ENCODE measurements at places on chromosomes 12 and 14. TPM values are rescaled to one million over a fixed set of nuclear protein-coding genes. Genes with fewer than 3 reads are reported as not detected.
A peak's percentile ranks its signal among the peaks of the same experiment; 100 is the strongest.

DNA sequence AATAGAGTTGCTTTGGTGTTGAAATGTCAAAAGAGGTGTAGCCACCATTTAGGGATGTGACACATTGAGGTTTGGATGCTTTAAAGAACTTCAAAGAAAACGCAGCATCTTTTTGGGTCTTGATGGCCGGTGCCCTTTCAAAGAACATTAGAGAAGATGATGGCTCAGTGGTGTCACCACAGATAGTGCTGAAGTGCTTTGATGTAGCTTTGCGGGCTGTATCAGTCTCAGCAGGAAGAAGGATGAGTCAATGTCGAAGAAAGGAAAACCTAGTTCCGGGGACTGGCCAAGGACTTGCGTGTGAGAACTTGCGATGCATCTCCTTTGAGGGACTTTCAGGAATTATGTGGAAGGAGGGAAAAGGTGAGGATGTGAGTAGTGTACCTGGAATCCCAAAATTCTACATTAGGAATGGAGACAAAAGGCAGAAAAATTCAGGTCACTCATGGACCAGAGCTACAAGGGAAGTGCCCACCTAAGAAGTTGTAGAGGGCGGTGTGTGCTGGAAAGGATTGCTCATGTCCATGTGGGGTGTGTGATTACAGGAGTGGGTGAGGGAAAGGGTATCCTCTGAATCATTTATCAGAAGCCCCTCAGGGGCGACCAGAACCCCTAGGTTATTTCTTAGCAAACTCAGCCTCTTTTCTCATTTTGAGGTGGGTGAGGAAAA lies 39.7 kb upstream of the GZMB start:
- peak; percentile 83 for DNase-seq

GRCh38 chr12:31658471-31659086 lies 909 bp upstream of the ETFBKMT start:
- DNase-seq: no peak

Gene TMEM132C
- not detected for total RNA-seq

DNA sequence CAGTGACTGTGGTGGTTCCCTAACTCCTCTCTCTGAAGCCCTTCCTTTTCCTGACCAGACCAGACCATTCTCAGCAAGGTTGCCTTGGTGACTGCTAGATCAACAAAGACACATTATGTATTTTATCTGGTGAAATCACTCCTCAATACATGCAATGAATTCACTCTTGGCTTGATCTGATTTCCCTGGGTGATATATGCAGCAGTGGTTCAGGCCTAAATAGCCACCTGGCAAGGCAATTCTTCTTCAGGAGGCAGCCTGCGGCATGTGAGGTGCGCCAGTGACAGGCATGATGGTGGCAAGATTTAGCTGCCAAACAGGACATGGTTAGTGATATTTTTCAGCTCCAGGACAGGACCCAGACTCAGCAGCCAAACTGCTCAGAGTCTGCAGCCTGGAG lies 350.3 kb upstream of the CCDC196 start:
- DNase-seq: no peak

Gene ADAMTS20
- not detected for total RNA-seq

Gene IGF1
- not detected for total RNA-seq

GRCh38 chr14:95523051-95523814 lies 6.8 kb upstream of the SYNE3 start:
- DNase-seq: peak; percentile 80

GRCh38 chr14:90575336-90575735 lies 178.5 kb downstream of the CALM1 start:
- DNase-seq: no peak

DNA sequence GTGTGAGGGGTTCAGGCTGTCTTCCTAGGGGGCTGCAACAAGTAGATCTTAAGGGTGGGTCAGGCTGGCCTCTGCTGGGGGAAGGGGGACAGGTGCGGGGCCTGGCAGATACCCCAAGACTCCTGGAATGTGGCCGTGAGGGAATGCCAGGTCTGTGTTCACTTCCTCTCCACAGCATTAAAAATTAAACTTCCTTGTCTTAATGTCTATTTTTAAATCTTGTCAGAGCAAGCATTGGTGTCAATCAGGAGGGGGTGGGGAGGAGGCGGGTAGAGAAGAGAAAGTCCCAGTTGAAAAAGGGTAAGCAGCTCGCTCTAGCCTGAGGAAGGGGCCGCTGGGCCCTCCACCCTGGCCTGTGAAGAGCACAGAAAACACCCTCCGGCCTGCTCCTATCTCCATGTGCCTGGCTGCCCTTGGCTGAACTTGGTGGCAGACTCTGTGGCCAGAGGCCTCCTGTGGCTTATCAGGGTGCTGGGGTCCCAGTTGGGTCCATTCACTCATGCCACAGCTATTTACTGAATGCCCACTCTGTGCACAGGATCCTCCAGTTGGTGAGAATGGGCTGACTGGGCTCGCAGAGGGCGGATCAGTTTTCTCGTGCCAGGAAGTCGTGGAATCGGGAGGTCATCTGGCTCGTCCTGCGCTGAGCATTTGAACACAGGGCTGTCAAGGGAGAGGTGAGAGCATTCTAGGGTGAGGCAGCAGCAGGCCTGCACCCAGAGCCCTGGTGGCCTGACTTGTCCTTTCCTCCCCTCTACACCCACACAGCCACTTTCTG lies 128.8 kb downstream of the TSPAN9 start:
- DNase-seq: no peak

Gene COCH
- 0.75 TPM for total RNA-seq

DNA sequence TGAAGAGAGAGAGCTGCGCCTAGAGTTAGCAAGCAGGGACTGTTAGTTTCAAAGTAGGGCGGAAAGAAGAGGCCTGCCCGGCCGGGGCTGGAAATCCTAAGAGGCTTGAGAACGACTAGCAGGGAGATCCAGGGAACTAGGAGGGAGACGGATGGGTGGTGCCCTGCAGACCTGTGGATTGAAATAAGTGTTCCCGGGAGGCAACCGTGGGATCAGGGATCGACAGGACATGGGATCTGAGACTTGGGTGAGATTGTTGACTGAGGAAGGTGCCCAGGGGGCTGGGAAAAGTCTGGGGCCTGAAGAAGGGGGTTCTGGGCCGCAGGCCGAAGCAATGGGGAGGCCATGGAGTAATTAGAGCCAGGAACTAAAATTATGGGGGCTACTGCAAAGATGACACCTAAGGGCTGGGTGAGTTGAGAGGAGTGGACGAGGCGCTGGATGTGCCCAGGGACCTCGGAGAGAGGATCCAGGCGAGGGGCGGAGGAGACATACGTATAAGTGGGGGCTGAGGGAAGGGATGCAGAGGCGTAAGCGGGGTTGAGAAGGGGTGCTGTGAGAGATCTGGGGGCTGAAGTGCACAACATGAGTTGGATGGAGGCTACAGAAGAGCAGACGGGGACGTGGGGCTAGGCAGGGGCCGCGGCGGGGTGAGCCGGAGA lies 635 bp downstream of the LTA4H start:
- no peak for DNase-seq

Gene CD4
- total RNA-seq: 290 TPM

GRCh38 chr14:86088156-86088555 lies 558.2 kb downstream of the FLRT2 start:
- no peak for DNase-seq

DNA sequence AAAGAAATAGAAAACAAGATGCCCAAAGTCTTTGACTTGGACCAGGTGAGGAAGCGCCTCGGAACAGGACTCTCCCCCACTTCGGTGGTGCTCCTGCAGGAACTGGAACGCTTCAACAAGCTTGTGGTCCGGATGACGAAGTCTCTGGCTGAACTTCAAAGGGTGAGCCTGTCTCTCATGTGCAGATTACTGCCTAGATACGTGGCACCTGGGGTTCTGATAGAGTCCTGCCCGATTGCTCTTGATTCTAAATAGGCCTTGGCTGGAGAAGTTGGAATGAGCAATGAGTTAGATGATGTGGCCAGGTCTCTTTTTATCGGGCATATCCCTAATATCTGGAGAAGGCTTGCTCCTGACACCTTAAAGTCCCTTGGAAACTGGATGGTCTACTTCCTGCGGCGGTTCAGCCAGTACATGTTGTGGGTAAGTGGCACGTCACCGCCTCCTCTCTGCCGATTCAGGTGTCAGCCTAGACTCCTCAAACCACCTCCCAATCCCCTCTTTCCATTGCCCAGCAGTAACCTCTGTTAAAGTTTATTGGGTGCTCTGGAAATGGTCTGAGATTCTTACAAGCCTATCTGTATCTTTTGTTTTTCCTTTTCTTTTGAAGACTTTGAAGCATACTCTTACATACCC lies 40.8 kb downstream of the CCDC92 start:
- DNase-seq: peak; percentile 58

DNA sequence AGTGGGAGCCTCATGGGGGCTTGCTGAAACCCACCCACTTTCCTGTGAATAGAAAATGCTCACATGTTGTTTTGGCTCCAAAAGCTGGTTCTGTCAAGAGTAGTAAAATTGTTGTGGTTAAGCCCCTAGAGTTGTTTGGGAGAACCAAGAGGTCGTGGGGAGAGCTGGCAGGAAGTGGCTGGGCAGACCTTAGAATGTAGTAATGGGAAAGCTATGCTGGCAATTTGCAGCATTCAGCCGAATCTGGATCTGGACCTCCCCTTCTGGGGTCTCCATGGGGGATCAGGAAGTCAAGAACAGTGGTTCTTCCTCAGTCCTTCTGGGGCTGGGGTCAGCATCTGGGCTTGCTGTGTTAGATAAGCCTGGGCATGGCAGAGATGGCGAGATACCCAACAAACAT lies 150.6 kb upstream of the TBX3 start:
- DNase-seq: no peak

DNA sequence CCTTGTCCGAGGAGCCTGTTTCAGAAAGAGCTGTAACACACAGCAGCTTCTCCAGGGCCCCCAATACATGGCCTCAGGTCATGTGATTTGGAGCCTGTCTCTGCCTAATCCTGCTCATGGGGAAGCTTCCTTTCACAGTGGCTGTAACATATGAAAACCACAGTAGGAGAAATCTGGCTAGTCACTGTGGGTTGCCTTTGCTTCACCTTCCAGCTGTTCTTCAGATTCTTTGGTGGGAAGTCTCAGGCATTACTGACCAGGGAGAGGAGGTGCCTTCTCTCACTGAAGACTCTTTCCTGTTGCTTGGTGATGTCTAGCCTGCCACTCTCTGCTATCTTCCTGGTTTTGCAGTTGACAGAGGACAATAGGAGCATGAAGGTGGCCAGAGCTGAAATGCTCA lies 350.6 kb downstream of the DPF3 start:
- DNase-seq: no peak

- DNase-seq: no peak
Observed at GRCh38 chr12:93776581-93777018, 99.4 kb downstream of the CRADD start.

DNA sequence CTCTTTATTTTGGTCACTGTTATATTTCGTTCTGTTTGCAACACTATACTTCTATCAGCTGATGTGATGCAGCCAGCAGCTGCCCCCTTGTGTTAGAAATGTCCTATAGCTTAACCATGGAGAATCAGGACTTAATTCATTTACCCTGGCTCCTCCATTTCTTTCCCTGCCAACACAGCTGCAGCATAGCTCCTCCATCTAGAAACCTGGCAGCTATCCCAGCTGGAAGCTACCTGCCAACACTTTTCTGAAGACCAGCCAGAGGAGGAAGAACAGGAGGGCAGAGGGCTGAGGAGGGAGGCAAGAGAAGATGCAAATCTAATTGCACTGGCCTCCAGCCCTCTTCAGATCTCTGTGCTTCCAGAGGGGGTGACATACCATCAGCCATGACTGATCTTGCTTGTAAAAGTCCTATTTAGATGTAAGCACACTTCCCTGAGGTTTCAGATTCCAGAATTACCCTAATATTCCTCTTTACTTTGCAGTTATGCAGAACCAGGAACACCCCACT lies 156.8 kb upstream of the TMEM260 start:
- DNase-seq: no peak

Gene RERG
- total RNA-seq: not detected

- DNase-seq: peak; percentile 81
Observed at GRCh38 chr12:57214398-57214781, 2.2 kb upstream of the NXPH4 start.

DNA sequence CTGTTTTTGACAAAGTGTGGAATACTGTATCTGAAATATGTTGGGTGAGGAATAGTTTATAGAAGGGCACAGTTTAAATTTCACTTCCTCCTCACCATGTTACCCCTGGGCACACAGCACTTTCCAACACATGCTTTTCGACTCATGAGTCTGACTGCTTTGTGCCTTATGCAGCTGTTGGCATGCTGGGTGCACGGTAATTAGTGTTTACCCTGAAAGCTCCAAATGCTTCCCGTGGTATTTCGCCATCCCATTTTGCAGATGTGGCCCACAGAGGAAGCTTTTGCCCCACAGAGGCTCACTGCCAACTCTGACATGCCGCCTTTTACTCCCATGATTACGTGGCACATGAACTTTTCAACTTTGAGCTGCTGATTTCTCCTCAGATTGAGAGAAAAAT lies 168.6 kb downstream of the PRKCH start:
- DNase-seq: no peak

Gene DTX1
- 12.4 TPM for total RNA-seq

Gene TMEM52B
- total RNA-seq: not detected

Gene KRT4
- not detected for total RNA-seq

DNA sequence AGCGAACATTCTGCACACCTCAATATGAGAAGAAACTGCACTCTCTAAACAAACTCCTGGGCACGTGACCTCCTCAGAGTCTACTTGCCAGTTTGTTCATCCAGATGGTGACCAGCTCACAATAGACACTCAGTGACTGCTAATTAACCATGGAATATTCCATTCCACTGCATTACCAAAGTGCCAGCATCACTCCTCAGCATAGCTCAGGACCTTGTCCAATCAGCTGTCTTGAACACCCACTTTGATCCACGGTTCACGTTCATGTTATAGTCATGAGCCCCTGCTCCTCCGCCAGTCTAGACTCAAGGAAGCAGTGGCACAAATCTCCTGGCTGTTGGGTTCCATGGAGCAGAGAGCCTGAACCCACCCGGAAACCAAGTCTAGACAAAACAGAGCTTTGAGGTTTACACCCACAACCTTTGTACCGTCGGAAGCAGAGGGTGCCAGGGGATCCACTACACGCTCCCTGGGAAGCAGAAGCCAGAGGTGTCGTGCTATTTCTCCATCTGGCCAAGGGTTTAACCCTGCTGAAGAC lies 285.3 kb downstream of the ZFP36L1 start:
- DNase-seq: peak; percentile 24

DNA sequence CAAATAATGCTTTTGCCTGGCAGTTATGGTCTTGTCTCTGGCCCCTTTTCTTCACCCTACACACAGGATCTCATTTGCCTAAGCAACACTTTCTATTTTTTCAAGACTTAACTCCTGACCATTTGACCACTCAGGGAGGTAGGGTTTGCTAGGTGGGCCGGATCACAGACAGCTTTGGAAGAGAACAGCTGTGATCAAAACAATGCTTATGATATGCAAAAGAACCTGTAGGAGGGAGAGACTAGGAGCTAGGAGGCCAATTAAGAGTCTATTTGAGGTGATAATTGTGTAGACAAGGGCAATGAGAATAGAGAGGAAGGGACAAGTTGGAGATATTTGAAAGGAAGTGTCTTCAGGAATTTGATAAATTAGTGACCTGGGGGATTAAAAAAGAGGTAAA lies 12.3 kb upstream of the DACT1 start:
- no peak for DNase-seq

- no peak for DNase-seq
Observed at GRCh38 chr14:62420847-62421246, 624.4 kb downstream of the KCNH5 start.

Gene TMEM132D
- total RNA-seq: not detected

Gene RHEBL1
- 16.1 TPM for total RNA-seq

- no peak for DNase-seq
Observed at GRCh38 chr12:130508847-130509246, 171.2 kb downstream of the PIWIL1 start.
